Femur (tissue), 1 donor: ENCODE measurements at places on chromosomes 3 and 15.
A peak's percentile ranks its signal among the peaks of the same experiment; 100 is the strongest.

DNA sequence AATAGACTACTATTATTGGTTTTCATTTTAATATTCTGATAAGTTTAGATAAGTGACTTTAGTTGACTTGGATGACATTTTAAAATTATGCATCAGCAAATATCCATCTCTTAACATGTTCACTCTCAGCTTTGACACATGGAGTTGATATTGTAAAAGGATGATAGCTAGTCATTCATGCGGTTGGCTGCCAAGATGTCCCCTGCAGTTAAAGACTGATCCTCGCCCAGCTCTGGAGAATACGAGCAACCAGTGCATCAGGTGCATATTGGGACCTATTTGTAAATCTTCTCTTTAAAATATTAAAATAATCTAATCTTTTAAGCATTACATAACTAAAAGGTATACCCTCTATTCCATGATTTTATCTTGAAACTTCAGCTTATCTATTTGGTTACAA, 41.9 kb downstream of the EPHB1 start:
- no peak for DNase-seq

- no peak for DNase-seq
Observed at GRCh38 chr3:177106184-177106583, 91.1 kb downstream of the TBL1XR1 start.

- DNase-seq: no peak
Observed at GRCh38 chr15:56533731-56534403, 68.9 kb upstream of the MNS1 start.

DNA sequence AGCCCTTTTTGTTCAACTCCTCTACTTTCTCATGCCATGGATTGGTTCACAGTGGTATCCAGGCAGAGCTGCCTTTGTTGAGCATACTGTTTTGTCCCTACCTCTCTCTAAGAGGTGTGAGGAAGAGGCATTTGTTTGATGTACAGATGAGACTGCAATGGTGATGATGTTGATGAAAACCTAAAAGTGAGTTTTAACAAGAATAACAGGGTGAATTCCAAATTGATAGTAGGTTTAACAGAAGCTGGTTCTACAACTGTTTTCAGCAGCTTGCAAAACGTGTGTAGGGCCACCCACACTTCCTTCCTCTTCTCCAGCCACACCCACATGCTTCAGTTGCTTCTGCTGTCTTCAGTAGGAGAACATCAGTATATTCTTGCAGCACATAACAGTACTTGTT, 10.2 kb downstream of the SNRK start:
- DNase-seq: peak; percentile 38

- no peak for DNase-seq
Observed at GRCh38 chr3:134339913-134340312, 34.3 kb downstream of the AMOTL2 start.

DNA sequence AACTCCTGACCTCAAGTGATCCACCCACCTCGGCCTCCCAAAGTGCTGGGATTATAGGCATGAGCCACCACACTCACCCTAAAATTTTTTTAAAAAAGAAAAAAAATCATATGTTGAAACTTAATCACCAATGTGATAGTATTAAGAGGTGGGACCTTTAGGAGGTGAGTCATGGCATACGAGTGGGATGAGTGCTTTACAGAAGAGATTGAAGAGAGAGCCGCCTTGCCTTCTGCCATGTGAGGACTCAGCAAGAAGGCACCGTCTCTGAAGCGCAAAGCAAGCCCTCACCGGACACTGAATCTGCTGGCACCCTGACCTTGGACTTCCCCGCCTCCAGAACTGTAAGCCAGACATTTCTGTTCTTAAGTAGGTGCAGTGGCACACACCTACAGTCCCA, 5.5 kb downstream of the ARPIN start:
- no peak for DNase-seq

DNA sequence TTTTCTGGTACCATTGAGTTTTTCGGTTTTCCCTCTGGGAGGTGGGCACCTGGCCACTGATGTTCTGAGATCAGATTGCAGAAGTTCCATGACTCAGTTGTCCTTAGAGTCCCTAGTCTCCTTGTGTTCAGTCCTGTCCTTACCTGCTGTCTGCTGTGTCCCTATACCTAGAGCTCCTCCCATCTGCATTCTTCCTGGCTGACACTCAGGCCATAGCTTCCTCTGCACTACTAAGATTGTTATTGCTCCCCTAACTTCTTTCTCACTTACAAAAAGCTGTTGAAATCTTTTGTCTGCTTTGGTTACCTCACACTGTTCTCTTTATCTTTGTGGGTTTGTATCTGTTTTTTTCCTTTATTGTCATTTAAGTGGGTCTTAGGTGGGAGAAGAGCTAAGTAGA, 13.2 kb downstream of the USP3 start:
- no peak for DNase-seq

DNA sequence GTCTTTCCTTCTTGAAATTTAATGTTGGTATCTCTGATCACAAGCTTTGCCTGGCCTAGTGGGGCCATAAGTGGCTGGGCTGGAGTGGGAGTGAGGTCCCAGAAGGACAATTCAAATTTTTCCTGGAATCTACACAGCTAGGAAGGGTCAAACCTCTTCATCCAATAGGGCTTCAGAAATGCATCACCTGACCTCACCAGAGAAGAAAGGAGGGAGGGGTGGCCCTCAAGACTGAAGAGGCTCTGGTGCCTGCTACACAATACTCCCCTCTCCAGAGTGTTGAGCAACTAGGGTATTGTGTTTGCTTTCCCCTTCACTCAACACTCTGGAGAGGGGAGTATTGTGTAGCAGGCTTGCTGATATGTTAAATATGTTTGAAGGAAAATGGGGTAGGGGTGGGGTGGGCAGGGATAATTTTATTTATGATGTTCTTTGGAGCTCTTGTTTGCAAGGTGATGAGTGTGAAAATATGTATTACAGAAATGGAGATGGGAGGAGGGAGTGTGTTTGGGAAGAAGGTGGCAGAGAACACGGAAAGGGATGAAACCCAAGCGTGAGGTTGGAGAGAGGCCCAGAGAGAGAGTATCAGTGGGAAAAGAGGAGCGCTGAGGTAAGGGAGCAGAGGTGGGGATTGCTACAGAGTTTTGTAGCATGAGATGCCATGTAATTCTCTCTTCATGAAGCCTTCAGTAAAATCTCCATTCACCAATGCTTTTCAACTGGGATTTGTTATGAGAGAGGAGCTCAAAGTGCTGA, 5.7 kb upstream of the KLHL24 start:
- DNase-seq: no peak

- no peak for DNase-seq
Observed at GRCh38 chr3:111952866-111953450, 25.9 kb upstream of the ABHD10 start.

GRCh38 chr15:41809526-41810220, 18.2 kb upstream of the JMJD7 start:
- DNase-seq: no peak

GRCh38 chr3:163552659-163552966, 1525.7 kb downstream of the SI start:
- DNase-seq: no peak

- peak; percentile 57 for DNase-seq
Observed at GRCh38 chr15:99435113-99435695, 130.6 kb upstream of the MEF2A start.

DNA sequence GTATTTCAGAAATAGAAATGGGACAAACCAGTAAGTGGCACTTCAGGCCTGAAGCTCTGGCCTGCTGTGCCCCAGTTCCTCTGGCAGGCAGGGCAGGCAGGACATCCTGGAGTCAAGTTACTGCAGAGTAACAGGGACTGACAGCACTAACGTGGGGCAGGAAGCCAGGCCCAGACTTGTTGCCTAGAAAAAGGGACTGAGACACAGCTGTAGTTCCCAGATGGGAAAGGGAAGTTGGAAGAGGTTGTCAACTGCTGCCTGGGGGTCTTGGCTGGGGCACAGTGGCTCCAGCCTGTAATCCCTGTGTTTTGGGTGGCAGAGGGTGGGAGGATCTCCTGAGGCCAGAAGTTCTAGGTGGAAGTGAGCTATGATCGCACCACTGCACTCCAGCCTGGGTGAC, 171.9 kb downstream of the FMN1 start:
- DNase-seq: peak; percentile 88

- no peak for DNase-seq
Observed at GRCh38 chr3:132652640-132653270, 6.9 kb downstream of the ACAD11 start.

- peak; percentile 39 for DNase-seq
Observed at GRCh38 chr3:56291244-56291680, 177.0 kb downstream of the ERC2 start.

DNA sequence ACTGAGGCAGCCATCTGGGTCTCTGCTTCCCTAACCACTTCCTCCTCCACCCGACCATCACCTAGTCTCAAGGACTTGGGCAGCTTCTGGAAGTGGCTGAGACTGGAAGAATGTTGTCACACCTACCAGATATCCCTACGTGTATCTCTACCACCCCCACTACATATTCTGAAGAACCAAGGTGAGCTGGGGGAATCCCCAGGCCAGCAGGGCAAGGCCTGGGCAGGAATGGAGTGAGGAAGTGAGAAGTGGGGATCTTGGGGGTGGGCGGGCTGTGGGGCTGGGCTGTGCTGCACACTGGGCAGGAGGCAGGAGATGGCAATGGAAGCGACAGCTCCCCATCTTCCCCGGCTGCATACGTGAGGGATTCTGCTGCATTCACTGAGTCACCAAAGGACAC, 17.5 kb upstream of the ALDH1A3 start:
- DNase-seq: no peak

GRCh38 chr3:50117120-50117519, 28.4 kb downstream of the RBM5 start:
- no peak for DNase-seq

DNA sequence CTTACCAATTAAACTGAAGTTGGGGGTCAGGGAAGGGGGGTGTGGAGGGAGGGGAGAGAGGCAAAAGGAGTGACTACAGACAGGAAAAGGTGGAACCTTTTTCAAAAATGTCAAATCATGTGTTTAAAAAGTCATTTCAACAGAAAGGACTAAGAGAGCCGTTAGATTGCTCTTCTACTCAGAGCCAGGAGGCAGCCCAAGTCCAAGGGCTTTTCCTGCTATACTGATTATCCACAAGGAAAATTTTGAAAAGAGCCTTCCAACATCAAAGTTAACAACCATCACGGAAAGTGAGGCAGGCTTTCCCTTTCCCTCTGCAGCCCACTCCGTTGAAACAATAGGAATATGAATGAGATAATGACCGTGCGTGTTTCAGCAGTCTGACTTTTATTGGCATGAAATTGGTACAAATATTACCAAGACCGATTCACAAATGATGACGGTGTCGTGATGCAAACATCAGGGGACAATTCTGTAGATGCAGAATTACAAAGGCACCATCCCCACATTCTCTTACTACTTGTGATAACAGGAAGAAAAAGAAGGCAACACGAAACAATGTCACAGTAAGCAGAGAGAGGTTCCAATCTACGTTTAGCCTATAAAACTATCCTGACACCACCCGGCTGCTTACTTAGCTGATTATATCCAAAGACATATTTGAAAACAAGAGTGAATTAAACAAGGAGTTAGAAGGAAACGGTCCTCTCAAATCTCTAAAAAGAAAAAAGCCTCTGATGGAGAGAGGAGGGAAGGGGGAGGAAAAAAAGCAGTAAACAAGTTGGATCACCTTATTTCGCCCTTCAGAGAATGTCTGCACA, 453.7 kb downstream of the FOXP1 start:
- peak; percentile 47 for DNase-seq

- no peak for DNase-seq
Observed at GRCh38 chr3:65795166-65795565, 243.6 kb downstream of the MAGI1 start.

DNA sequence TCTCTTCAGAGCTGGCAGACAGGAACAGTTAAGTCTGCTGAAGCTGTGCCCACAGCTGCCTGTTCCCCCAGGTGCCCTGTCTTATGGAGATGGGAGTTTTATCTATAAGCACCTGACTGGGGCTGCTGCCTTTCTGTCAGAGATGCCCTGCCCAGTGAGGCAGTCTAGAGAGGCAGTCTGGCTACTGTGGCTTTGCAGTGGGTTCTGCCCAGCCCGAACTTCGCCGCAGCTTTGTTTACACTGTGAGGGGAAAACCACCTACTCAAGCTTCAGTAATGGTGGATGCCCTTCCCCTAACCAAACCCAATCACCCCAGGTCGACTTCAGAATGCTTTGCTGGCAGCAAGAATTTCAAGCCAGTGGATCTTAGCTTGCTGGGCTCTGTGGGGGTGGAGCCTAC, 91.2 kb downstream of the SLC25A26 start:
- no peak for DNase-seq

GRCh38 chr15:52653431-52653964, 25.7 kb downstream of the ATOSA start:
- DNase-seq: no peak

GRCh38 chr3:107846279-107846852, 244.5 kb downstream of the CD47 start:
- DNase-seq: peak; percentile 58

DNA sequence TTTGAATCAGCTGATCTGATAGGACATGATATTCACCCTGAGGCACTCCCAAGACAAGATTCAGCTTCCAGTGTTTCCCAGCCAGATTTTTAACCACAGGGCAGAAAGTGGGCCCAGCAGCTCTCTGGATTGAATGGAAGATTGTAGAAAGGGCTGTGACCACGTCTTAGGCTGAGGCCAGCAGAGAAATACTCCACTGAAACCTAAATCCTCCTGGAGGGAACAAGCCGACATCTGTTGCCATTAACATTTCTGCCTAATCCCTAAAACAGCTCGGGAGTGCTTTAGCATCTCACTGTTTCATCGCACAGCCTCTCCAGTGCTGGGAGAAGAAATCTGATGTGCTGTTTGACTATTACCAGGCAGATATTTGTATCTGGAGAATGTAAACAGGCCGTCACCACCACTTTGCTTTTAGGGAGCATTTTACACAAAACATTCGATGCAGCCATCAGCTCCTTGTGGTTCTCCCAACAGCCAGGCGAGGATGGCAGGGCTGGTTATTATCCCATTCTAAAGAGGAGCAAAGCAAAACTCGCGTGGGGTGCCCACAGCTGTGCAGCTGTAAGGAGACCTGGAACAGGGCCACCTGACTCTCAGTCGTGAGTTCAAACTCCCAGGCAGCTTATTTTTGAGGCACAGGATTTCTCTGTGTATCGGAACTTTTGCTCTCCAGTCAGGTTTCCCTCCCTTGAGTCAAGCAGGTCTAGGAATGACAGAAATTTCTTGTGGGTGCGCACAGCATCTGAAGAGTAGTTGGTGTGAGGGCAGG, 117.4 kb downstream of the LIPC start:
- peak; percentile 44 for DNase-seq

- no peak for DNase-seq
Observed at GRCh38 chr3:130543322-130543721, 26.3 kb downstream of the COL6A6 start.

- no peak for DNase-seq
Observed at GRCh38 chr3:21654662-21655061, 96.3 kb downstream of the ZNF385D start.

- DNase-seq: no peak
Observed at GRCh38 chr3:137304313-137305056, 346.7 kb downstream of the IL20RB start.

GRCh38 chr15:32674681-32675080, 33.2 kb downstream of the SCG5 start:
- no peak for DNase-seq

DNA sequence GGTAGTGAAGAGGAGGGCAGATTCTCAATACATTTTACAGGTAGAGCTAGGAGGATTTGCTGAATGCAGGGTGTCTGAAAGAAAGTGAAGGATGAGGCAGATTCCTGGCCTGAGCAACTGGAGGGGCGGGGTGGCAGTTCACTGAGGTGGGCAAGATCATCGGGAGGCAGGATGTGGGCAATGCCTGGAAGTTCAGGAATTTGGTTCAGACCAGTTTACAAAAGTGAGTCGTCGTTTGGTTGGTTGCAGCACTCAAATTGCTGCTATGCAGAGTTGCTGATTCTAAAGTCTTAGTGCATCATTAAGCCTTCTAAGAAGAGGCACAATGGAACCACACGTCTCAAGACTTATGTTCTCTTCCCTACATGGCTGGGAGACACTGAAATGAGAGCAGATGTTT, 134.0 kb downstream of the MFSD1 start:
- DNase-seq: no peak
